ENCODE measurements at places on chromosomes 1 and 21.

DNA sequence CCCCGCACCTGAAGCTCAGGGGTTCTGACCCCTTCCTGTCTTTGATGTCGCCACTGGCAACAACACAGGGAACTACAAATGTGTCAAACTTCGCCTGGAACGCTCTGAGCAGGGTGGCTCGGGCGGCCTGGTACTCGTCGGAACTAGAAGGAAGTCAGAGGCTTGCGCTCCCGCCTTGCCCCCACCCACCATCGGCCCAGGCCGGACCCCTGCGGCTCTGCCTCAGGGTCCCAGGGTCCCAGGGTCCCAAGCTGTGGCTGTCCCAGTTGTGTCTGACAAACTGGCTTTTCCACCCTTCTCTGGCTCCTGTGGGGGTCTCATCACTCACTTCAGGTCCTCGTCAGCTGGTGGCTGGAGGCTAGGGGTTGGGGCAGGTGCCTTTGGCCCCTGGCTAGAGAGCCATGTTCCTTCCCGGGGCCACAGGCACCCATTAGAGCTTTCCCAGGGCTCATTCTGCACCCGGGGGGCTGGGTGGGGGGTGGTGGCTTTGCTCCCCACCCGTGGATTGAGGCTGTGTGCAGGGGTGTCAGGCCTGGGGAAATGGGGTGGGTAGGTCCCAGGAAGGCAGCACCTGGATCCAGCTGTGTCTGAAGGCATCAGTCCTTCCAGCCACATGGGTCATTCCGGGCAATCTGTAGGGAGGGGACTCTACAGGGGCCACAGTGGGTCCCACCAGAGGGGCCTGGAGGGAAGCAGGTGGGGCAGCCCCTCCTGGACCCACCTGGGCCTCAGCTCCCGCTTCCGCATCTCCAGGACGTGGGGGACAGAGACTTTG lies 8.0 kb upstream of the TMEM52 start:
- no peak for DNase-seq

DNA sequence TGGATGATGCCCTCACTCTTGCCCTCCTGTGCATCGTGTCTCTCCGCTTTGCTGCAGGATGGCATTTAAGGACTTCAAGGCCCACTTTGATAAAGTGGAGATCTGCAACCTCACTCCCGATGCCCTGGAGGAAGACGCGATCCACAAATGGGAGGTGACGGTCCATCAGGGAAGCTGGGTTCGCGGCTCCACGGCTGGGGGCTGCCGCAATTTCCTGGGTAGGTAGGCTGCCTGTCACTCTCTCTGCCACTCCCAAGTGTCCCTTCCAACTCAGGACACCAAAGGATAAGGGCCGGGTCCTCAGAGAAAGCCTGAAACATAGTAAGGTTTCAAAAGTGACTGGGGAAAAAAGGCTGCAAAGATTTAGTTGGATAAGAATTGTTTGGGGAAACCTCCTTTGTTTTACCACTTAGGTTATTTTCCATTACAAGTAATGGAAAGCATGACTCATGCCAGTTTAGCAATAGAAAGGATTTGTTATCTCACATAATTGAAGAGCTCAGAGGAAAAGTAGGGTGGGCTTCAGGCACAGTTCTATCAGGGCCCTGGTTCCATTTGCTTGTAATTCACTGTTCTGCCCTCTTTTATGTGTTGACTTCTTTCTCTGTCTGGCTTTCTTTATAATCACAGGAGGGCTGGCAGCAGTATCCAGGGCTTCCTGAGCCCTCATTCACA lies 31.9 kb downstream of the CAPN9 start:
- no peak for DNase-seq

DNA sequence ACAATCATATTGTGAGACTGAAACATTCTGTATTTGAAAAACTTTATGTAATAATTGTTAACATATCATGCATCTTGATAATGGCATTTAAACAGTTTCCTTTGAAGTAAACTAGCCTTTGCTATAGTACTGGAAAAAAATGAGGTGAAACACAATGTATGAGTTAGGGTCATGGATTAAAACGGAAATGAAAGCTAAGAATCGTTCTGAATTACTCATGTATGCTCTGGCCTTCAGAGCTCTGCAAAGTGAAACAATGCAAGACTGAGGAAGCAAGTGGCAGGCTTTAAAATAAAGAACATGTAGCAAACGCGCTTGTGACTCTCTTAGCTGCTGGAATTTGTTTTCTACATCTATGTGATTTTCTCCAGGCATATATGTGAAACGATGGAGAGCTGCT lies 317.1 kb downstream of the DPYD start:
- DNase-seq: no peak

DNA sequence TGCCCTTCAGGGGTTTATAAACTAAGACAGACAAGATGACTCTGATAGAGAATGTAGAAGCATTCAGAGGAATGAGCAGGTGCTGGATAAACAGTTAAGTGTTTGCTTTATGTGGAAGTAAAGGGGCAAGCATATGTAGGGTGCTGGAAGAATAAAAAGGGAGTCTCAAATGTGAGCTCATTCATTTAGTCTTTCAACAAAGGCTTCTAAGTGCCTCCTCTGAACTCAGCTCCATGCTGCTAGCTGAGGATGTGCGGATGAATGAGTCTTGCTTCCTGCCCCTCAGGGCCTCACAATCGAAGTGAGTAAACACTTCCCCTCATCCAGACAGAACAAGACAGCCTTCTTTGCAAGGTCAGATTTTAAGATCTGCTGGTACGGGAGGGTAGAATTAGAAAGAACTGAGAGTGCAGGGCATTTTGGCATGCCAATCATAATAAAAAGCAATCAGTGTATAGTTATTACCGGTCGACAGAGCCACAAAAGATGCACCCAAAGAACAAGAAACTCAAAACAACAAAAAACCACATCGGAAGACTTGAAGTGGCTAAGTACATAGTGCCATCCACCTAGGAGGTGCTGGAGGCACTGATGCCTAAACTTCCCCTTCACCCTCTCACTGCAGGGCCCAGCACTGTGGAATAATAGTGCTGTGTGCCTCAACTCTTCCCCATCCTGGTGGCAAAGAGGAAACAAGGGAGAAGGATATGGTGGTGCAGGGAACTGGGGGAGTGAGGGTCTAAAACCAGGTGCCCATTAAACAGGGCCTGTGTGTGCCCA lies 69.8 kb downstream of the TNR start:
- peak; percentile 16 for DNase-seq

DNA sequence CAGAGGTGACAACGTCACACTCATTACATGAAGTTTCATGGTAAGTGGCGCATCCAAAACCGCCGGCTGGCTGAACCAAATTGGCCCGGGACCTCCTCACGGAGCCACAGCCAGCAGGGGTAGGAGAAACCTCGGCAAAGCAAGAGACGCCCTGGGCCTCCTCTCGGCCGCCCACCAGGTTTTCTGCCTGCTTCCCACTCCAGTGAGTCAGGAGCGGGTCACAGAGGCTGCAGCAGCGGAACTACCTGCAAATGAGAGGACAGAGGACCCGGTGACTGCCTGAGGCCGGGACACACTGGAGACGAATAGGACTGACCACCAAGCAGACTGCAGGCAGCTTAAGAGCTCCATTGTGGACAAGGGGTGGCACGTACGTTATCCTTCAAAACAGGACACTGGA lies 55.0 kb downstream of the MEGF6 start:
- DNase-seq: no peak

GRCh38 chr1:1435911-1436629 lies 580 bp downstream of the VWA1 start:
- DNase-seq: no peak

- peak; percentile 64 for DNase-seq
These were observed 14.1 kb downstream of the AZIN2 start for GRCh38 chr1:33094971-33095604.

DNA sequence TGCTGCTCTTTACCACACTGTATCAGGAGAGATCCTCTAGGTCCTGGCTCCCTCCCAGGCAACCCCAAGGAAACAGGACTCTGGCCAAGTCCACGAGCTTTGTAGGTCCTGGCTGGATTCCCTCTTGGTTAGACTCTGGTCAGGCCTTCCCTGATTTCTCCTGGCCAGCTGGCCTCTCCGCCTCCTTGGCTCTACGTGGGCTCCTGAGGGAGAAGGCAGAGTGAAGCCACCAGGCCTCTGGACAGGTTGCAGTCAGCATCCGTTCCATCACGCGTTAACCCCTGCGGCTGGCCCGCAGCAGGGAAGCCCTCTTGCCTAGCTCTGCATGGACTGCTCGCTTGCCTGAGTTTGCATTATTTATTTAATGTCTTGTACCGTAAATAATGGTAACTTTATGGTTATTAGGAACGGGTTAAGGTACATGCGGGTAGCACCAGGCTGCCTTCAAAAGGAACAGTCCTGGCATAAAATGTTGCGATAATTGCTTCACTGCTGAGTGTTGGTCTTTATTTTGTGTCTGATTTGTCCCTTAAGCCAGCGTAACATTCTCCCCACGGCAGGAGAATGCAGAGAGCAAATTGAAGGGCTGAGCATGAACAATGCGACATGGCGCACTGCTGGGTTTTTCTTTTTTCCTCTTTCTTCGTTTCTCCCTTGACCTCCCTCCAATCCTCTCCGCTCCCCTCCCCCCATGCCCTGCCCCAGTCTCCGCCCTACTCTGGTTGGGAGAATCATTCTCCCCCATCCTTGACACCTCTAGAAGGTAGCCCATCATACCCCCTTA lies 100.3 kb downstream of the RNF220 start:
- no peak for DNase-seq

- no peak for DNase-seq
These were observed 50.6 kb downstream of the SDC3 start for GRCh38 chr1:30857964-30858363.

DNA sequence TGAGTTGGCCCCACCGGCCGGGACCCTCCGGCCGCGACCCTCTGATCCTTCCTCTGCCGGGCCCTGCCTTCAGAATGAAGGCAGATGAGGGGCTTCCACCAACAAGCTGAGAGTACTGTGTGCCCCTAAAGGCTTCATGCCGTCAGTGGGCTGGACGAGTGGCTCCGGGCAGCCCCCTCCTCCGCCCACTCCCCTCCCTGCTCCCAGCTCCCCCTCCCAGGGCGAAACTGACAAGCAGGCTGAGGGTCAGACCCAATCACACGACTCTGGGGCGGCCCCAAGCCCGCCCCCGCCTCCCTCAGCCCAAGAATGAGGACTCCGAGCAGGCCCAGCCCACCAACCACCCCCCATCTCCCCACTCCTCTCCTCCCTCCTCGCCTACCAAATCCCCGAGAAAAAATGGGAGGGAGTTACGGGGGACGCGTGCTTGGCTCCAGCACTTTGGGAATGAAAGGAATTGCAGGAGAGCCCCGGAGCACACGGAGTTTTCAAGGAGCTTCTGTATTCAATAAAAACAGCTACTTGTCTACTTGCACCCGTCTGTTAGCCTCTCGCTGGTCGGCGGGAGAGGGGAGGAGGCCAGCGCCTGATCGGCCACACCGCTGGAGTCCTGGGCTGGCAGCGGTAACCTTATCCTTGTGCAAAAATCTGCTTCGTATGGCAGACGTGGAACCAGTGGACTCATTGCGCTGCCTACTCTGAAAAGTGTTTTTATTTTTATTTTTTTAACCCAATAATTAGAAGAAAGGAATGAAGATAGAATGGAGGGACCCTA lies at the start of gene COL11A1:
Gene COL11A1, minus strand, starts transcription at position 147 of the 775 bp plus-strand sequence. CDS start 344 bp downstream, outside the sequence.
- no peak for DNase-seq
